ENCODE measurements at places on chromosomes 11 and 22.

GRCh38 chr11:33696931-33697638 is 3.5 kb downstream of the C11orf91 start:
- DNase-seq = no peak

GRCh38 chr11:130886704-130887103 is 29.6 kb downstream of the SNX19 start:
- no peak for DNase-seq

- peak; percentile 21 for DNase-seq
These were observed 130.5 kb upstream of the C11orf58 start for GRCh38 chr11:16607675-16608644.

GRCh38 chr11:120184946-120185705 is 25.7 kb upstream of the OAF start:
- no peak for DNase-seq

DNA sequence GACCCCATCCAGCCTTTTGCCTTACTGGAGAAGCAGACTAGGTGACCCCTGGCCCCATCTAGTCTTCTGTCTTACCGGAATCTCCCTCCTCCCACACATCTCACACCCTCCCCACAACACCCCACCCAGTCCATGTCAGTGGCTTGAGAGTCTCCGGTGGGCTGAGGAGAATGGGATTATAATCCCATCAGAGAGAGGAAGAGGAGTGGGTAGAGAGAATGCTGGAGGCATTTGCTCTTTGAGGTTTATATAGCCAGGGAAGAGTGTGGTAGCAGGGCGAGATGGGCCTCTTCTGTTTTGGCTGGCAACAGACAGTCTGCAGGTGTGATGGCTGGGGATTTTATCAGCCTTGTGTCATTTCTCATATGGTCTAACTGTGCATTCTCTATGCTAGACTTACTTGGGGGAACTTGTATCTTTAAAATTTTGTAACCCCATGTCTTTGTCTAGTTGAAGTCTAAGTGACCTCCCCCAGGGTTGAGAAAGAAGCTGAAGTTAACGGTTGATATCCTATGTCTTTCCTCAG is 50.3 kb downstream of the GRAMD1B start:
- no peak for DNase-seq

DNA sequence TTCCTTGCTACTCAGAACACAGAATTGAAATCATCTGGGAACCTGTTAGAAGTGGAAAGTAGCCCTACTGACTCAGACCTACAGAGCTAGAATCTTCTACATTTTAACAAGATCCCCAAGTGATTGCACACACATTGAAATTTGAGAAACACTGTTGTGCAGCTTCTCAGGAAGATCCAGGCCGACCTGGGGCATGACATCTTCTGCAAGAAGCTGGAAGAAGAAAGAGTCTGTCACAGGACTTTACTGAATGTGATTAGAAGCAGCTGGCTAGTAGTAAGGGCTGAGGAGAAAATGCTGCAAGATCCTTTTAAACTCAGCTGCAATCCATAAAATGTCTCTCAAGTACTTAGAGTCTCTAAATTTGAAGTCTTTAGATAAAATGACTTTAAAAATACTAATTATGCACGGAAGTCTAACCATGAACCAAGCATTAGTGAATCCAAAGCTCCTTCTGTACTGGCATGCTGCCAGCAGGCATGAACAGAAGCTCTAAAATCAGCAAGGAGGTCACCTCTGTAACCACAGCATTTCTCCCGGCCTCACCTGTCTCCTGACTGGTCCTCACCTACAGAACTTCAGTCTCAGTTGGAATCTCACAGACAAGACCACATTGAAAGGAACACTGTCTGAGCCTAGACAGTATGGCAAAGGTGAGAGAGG is 85.0 kb downstream of the SERGEF start:
- DNase-seq = no peak

GRCh38 chr11:67195971-67196456 is 70.3 kb upstream of the GRK2 start:
- no peak for DNase-seq

GRCh38 chr11:39365809-39366436 is 2093.5 kb downstream of the LRRC4C start:
- no peak for DNase-seq

GRCh38 chr11:95398437-95399112 is 167.6 kb upstream of the SESN3 start:
- DNase-seq = peak; percentile 61

Measured in SHP77 treated with DMSO at 0.1 percent for 48 hours (cell line).